Osteocyte (in vitro differentiated cells): ENCODE measurements at places on chromosomes 5 and 9. TPM values are rescaled to one million over a fixed set of nuclear protein-coding genes. Genes with fewer than 3 reads are reported as not detected.

DNA sequence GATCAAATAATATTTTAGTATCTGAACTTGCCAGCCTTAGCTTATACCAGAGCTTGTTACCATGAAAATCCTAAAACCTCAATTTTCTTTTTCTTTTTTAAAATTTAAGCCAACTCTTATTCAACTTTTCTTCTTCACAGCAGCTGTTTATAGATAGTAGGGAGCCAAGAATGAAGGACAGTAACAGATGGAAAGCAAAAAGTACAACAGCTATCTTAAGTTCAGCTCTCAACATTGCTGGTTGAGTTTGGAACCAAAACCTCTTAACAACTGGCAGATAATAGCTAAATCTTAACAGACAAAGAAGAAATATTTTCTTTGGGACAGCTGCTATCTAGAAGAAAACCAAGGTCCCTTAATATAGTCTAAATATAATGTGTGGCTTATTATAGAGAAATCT, 74.7 kb downstream of the PJA2 start:
- no peak for DNase-seq

DNA sequence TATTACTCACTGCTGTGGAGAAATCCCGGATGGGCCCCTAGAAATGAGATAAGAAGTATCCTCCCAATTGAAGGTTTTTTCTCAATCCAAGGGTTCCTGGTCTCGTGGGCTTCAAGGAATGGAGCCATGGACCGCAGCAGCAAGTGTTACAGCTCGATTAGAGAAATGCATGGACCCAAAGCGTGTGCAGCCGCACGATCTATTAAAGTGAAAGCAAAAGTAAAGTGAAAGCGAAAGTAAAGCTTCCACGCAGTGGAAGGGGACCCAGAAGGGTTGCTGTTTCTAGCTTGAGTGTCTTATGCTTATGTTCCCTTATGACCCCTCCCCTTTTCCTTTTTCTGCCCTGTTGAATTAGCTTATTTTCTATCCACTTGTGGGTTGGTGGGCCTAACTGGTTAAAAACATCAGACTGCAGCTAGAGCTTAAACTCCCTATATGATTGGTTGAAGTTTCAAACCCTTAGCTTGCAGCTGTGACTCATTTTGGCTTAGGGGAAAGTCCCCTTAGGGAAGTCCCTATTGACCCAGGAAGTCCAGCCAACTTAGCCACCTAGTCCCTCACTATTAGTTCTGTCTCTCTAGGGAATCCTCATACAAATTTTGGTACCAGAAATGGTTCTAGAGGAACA, 1111.8 kb downstream of the TAF11L14 start:
- no peak for DNase-seq

GRCh38 chr9:133348718-133349573, 928 bp downstream of the RPL7A start:
- no peak for DNase-seq

DNA sequence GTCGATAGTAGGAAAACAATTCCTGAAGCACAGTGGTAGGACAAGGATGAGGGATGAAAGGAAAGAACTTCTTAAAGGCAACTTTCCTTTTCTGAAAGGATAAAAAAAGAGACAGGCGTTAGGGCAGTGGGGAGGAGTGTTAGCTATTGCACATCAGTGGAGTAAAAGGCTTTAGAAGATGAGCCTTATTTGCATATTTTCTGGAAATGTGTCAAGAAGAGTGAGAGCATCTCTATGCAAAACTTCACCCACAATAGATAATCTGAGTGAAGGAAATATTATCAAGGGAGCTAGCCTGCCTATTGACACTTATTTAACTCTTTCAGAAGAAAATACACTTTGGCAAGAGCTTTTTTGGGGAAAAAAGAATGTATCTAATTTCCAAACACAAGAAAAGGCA, 151.6 kb downstream of the MACIR start:
- no peak for DNase-seq

DNA sequence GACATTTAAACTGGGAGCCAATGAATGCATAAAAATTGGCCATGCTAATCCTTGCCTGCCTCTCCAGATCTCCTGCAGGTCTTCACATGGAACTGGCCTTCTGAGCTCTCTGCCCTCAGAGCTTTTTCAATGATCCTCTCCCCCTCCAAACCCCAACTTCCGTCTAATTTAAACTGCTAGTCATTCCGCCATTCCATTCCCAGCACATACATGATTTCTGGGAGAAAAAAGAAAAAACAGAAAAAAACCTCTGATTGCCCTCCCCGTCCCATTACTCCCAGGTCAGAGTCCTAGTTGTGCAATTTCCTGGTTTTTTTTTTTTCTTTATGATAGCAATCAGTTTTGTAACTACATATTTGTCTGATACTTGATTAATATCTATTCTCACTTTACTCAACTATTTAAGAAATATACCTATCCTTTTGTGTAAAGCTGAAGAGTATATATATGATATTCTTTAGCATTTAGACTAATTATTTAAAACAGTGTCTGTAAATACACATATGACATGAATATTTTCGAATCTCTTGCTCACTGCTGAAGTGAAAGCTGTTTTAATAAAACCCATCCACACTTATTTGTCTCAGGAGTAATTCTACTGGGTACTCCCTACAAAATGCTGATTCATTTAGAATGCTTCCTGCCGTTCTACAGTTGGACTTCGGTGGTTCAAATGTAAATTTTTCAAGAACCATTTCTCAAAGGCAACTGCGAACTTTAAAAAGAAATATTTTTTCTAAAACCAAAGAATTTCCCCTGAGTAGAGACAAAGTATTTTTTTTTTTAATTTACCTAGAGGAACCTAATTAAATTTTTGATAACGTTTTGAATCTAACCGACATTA, 1.6 kb downstream of the HINT1 start:
- DNase-seq = no peak

GRCh38 chr9:116985596-116985995, 298.5 kb downstream of the TRIM32 start:
- no peak for DNase-seq

GRCh38 chr9:92429836-92430235, 5.6 kb upstream of the OMD start:
- no peak for DNase-seq

- DNase-seq = no peak
Observed at GRCh38 chr9:132046456-132046855, 33.2 kb downstream of the MED27 start.

- DNase-seq = no peak
Observed at GRCh38 chr9:85554349-85554748, 187.4 kb downstream of the AGTPBP1 start.

- no peak for DNase-seq
Observed at GRCh38 chr9:31702957-31703356, 681.5 kb upstream of the ACO1 start.

DNA sequence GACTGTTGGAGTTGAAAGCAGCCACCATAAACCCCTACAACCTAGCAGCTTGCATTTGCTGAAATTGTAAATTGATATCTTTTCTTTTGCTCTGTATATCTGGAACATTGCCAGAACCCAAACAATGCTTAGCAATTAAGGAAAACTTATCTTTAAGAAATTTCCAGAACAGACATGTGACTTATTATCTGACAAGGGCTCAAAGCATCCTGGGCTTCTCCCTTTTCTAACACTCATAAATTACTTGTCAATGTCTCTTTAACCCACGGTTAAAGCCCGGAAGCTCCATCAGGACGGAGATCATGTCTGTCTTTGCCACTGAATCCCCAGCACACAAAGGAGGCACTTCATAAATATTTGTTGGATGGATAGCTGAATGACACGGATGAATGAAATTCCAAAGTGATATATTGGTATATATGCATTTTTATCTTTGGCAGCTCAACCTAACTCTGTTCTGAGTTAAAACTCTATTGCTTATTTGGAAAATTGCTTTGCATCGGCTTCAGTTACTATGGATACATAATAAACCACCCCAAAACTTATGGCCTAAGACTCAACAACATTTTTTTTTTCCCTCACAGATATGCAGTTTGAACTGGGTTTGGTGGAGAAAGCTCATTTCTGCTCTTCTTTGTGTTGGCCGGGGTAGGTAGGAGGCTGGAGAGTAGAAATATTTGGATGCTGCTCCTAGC, 103.1 kb upstream of the CLINT1 start:
- DNase-seq = no peak

DNA sequence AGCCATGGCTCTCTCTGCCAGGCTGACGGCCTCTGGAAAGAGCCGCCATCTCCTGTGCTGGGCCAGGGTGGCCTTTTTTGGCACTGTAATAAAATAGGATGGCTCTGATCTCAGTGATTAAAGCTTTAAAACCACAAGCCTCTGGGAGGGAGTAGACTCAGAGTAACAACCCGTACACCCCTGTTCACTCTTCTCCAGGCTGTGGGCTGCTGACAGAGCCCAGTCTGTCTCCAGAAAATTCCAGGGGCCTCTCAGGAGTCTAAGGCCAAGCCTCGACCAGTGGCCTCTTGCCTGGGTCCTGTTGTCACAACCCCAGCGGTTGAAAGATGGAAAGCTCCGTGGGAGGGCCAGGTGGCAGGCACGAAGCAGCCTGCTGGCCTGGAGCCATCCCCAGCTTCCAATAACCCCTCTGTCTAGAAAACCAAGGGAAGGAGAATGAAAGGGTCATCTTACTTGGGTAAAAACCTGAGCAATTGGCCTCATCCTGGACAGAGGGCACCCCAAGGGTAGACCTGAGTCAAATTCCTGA, 286.7 kb upstream of the ZNF462 start:
- no peak for DNase-seq

DNA sequence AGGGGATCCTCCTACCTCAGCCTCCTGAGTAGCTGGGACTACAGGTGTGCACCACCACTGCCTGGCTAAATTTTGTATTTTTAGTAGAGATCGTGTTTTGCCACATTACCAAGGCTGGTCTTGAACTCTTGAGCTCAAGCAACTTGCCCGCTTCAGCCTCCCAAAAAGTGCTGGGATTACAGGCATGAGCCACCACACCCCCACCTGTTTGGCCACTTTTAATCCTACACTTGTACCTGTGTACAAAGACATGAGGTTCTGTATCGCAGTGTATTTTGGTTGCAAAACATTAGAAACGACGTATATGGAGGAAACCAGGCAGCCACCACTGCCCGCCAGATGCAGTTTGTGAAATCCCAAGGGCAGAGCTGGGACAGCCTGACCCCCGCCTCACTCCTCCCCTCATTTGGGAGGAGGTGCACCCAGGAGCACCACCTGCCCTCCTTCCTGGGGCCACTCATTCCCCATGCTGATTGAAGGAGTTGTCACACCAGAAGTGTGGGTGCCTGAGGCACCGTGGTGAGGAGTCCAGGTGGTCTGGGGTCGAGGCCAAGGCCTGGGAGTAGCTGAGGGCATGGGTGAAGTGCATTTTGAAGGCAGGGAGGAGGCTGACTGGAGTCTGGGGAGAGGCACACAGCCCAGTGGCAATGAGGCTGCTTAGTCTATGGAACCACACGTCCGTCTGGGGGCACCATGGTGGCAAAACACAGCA, 39.3 kb upstream of the OLFM1 start:
- DNase-seq = peak; percentile 77

- no peak for DNase-seq
Observed at GRCh38 chr5:163614787-163615186, 109.4 kb downstream of the MAT2B start.

GRCh38 chr5:14183187-14183939, 40.2 kb downstream of the TRIO start:
- no peak for DNase-seq

GRCh38 chr9:36099718-36100117, 36.8 kb upstream of the GLIPR2 start:
- no peak for DNase-seq

GRCh38 chr9:135343837-135344522, 135.6 kb upstream of the PPP1R26 start:
- DNase-seq = no peak

DNA sequence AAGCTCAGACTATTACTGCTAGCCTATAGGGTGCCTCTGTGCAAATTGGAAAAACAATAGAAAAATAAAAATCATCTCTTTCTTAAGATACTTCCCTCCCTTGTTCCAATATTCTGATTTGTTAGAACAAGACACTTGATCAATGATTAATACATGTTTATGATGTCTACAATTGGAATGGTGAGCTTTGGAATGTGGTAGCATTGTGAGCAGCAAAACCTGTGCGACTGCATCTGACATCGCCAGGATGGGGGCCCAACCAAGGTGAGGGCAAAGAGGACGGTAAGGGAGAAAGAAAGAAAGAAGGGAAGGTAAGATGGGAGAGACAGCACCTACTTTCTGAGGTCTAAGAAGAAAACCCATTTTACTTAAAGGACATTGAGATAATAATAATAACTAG, 183.0 kb upstream of the TRIM32 start:
- DNase-seq = no peak

DNA sequence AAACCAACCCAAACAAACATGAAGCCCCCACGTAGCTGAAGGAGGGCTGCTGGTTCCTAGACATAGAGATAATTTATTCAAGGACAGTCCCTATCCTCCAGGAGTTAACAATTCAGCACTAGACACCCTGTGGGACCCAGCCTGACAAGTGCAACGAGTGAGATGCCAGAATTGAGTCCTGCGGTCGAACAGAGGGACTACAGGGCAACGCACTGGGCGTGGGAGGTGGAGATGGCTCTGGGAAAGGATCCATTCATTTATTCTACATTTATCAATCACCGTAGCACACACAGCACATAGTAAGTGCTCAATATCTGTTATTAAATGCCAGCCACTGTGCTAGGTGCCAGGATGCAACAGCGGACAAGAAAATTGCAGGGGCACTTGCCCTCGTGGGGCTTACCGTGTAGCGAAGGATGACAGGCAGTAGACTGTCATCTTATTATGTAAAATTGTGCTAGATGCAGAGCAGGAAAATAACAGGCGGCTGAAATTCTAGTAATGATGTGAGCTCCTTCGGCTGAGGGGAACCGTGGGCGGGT, 855 bp upstream of the ARHGAP26 start:
- no peak for DNase-seq

DNA sequence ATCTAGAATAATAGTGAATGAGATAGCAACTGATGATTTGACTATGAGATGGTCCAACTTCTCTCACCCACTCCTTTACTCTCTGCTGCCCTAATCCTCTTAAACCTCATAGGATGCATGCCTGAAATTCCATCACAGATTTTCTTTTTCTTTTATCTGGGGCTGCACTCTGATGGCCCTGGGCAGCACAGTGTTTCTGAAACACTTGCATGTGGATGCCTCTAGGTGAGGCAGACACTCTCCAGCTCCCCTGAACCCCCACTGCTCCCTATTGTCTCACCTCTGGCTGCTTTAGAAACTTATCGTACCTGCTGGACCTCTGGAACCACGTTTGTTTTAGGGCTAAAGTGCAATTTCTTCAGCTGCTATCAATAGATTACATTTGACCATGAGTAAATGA, 67.5 kb downstream of the HTR4 start:
- DNase-seq = no peak

- no peak for DNase-seq
Observed at GRCh38 chr5:54844905-54845566, 140.4 kb downstream of the ESM1 start.

The HTR1A gene
- total RNA-seq = not detected in 2 replicates

The F2RL2 gene
- 13.0 and 14.1 TPM in 2 replicates for total RNA-seq

The TEX10 gene
- total RNA-seq = 22.4 and 22.5 TPM in 2 replicates

The CANX gene
- total RNA-seq = 809 and 868 TPM in 2 replicates

The HINT1 gene
- total RNA-seq = 194 and 199 TPM in 2 replicates

The ERAP2 gene
- 3.5 and 4.4 TPM in 2 replicates for total RNA-seq

The CTNND2 gene
- total RNA-seq = 1.3 and 2.5 TPM in 2 replicates

The ELP1 gene
- total RNA-seq = 25.7 and 26.1 TPM in 2 replicates

The FLT4 gene
- 0.51 TPM in 1 of 2 replicates, not detected in the other for total RNA-seq

The HSPB3 gene
- total RNA-seq = not detected in 2 replicates

The NTRK2 gene
- 29.4 and 30.9 TPM in 2 replicates for total RNA-seq

The ANGPTL2 gene
- 34.8 and 40.0 TPM in 2 replicates for total RNA-seq
